ENCODE measurements at places on chromosomes 7 and 10. TPM values are rescaled to one million over a fixed set of nuclear protein-coding genes. Genes with fewer than 3 reads are reported as not detected.

C10orf67 gene
- total RNA-seq: not detected

MACC1 gene
- 11.0 TPM for total RNA-seq

DNA sequence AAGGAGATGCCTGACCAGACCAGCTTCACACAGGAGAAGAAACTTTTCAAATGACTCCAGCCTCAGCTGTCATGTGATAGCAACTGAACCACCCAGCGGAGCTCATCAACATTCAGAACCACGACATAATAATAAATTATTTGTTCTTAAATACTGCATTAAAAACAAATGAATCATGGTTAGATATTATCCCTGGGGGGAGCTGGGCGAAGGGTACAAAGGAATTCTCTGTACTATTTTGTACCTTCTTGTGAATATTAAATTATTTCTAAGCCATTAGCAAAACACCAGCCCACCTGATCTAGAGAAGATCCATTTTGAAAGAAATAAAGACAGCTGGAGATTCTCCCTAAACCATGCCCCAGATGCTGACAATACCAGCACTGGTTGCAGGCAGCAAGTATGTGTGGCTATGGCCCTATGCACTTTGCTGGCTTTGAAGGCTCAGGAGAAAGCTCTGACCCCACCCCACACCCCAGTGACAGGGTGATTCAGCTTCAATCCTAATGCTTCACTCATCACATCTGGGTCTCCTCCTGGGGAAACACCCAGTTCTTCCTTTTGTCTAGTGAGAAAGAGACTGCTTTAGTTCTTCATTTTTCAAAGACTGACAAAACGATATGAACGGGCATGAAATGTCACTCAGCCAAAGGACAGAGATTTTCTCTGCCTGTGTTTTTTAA, 45.5 kb upstream of the NKX2-3 start:
- no peak for DNase-seq

GRCh38 chr7:137891016-137891655, 44.4 kb upstream of the DGKI start:
- no peak for DNase-seq

DNA sequence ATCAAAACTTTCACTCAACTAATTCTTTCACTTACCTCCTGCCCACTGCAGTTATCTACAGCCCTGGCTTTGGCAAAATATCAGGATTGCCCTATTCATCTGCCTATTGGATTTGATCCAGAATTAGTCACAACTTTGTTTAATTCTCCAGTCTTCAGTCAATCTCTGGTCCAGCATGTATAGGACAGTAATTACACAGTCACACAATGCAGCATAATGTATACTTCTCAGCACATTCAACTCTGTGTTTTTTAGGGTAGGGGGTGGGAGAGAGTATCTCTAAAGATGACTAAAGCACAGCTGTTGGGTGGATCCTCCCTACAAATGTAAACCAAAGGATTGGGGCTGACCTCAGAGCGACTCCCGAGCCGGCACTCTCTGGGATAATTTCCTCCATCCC, 17.7 kb upstream of the NRP1 start:
- no peak for DNase-seq

- DNase-seq: no peak
Measured at GRCh38 chr7:5282543-5283316, at the start of gene SLC29A4. Gene SLC29A4, plus strand, starts transcription at chr7:5282943. Its CDS starts 4,874 bp downstream, at chr7:5287817.

DNA sequence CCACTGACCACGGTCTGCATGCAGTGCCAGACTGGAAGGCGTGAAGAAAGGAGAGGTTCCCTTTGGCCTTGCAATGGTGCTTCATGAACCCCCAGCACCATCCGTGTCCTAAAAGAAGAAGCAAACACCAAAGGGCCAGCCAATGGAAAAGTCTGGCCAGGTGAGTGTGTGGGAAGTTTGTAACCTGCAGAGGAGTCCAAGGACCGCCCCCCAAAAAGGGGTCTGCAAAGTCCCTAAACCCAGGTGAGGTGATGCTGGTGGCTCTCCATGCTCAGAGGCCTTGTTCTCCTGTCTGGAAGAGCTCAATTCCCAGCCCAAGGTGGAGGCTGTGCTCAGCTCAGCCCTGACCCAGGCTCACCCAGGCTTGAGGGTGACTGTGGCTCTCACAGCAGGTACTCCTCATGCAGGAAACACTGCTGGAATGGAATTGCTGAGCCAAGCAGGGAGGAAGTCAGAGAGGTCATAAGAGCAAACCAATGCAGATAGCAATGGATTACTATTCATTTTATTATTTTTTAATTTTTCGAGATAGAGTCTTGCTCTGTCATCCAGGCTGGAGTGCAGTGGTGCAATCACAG, 52.4 kb upstream of the NANOS1 start:
- DNase-seq: peak; percentile 19
